Esophagus squamous epithelium (tissue), 5 donors: ENCODE measurements at places on chromosomes 16 and 17.

- no peak for DNase-seq
Measured at GRCh38 chr17:35265566-35266141, 22.8 kb downstream of the SLFN5 start.

DNA sequence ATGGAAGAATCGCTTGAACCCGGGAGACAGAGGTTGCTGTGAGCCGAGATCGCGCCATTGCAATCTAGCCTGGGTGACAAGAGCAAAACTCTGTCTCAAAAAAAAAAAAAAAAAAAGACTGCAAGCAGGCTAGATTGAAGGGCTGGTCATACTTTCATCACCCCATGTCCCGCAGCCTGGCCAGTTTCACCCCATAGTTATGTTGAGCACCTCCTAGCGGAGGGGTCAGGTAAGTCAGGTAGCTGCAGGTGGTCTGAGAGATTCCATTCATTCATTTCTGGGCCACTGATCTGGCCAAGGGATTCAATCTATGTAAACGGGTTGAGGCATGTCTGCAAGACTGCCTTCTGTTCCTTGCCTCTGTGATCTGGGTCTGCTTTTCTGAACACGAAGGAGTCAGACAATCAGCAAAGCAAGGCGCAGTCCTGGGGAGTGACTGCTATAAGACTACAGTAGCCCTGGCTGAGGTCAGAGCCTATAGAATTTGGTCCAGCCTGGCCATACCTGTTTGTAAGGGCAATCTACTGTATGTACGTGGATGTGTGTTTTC is 23.6 kb upstream of the BPTF start:
- DNase-seq = no peak

- no peak for DNase-seq
Measured at GRCh38 chr16:49411121-49411970, 37.7 kb downstream of the C16orf78 start.

DNA sequence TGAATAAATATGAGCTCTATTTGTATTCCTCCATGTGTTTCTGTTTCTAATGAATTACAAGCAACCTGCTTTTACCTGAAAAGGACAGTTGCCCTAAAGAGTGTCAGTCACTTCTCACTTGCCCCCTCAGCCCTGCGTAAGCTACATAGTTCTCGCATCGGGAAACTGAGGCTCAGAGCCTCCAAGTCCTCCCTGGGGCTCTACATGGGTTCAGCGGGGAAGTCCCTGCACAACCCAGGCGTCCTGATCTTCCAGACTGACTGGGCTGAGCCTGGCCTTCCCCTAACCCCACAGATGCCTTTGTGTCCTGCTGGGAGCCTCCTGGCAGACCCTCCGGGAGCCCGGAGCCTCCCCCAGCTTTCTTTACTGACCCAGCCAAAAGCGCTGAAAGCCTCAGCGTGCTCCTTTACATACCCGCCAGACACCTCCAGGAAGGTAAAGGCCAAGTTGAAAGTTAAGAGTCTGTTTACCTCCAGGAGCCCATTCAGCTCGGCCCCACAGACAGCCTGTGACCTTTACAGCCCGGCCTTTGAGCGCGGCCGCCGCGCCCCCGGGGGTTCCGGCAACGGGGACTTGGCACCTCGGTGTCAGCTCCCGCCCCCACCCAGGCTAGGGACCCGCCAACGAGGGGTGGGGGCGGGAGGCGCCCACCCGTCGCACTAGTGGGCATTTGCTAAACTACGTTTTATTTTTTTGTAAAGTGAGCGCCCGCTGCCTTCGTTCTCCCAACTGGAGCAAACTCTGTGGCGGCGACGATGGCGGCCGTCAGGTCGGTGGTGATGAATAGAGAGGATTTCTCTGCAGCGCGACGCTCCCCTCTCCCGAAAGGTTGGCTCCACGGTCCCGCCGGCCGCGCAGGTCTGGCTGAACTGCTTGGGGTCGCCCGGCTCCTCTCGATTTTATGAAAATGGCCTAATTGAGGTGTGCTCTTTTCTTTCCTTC is 4.4 kb upstream of the HOXB13 start:
- no peak for DNase-seq

DNA sequence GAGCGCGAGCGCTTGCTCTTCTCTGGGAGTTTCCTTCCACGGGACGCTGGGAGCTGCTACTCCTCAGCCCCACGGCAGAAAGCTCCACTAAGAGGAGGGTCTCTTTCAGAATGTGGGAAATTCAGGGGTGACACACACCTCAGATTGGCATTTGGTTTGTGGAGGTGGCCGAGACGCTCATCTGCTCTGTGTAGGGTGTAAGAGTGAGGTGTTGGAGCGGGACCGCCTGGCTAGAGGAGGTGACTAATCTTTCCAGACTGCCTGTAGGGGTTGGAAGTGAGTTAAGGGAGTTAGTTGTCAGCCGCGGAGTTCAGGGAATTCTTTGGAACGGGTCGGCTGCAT is 735 bp downstream of the PSMD11 start:
- DNase-seq = no peak

- DNase-seq = no peak
Measured at GRCh38 chr16:11139326-11140097, 116.5 kb downstream of the SOCS1 start.

GRCh38 chr17:73397278-73397826 is 85.6 kb upstream of the CDC42EP4 start:
- DNase-seq = no peak

DNA sequence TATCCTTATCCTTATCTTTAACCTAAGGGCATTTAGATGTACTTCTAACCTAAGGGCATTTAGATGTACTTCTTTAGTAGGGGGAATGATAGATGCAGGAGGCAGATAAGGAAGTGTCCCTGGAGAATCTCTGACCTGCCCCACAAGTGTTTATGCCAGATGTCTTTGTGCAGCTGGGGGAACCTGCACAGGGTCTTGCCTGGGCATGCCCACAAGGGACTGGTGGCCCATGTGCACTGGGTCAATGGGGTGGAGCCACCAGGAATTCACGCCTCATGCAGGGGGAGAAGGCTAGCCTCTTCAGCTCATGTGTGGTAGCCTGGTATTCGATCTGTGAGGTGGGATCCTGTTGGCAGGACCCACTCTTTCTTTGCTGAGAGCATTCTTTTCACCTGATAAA is 38.0 kb downstream of the CA10 start:
- no peak for DNase-seq
